Activated effector memory CD4-positive, alpha-beta T cell treated with Interleukin-2 at 50 U/mL for 16 hours (primary cell): ENCODE measurements at places on chromosomes 6 and 20.

DNA sequence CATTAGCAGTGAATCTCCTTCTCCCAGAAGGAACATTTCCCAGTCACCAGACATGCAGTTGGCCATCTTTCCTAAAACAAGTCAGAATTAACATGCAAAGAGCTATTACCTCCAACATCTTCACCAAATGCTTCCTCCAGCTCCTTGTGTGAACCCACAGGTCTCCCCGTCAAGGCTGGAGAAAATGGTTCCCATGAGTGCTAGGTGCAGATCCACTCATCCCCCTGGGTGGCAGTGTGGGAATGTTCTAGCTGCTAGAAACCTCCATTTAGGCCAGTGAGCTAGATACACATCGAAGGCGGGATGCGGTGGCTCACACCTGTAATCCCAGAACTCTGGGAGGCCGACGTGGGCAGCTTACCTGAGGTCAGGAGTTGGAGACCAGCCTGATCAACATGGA, 603.9 kb upstream of the SLC35B3 start:
- no peak for DNase-seq

GRCh38 chr6:52557389-52558265, 19.2 kb downstream of the TRAM2 start:
- DNase-seq = no peak

- DNase-seq = no peak
Measured at GRCh38 chr6:139367810-139368351, 6.6 kb downstream of the CITED2 start.

GRCh38 chr6:105560611-105561066, 157.8 kb upstream of the PREP start:
- no peak for DNase-seq

- no peak for DNase-seq
Measured at GRCh38 chr6:43778131-43778855, 8.3 kb downstream of the VEGFA start.

GRCh38 chr20:57396984-57397692, 5.9 kb downstream of the RBM38 start:
- no peak for DNase-seq

GRCh38 chr6:102520966-102521365, 1127.5 kb downstream of the GRIK2 start:
- DNase-seq = no peak

DNA sequence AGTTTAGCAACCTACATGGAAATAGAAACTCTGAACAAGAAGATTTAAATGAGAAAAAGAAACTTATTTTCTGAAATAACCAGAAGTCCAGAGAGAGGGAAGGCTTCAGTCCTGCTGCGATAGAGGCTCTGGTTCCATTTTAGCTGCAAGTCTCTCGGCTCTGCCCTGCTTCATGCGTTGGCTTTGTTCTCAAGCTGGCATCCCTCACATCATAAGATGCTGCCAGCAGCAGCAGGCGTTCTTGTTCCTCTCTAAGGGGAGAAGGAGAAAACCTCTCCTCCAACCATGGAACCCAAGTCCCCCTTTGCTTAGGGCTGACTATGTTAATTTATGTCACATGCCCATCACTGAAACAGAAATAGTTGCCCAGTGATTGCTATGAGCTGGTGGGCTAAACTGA, 46.4 kb upstream of the PMEPA1 start:
- DNase-seq = no peak
